ENCODE measurements at places on chromosomes 4 and X.

DNA sequence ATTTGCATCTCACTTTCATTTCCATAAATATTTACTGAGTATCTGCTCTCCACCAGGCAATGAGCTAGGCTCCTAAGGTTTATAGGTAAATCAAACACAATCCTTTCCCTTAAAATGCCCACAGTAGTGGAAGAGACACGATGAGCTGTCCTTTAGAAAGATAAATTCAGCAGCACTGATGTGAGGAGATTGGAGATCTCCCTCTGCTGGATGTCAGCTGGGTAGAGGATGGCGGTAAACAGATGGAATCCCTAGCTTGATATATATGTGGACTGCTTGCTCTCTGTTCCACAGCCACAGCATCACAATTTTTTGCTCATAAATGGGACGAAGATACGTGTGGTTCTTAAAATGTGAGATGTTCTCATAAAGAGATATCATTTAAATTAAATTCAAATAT is 216.4 kb upstream of the RASGEF1B start:
- no peak for DNase-seq

- no peak for DNase-seq
Measured at GRCh38 chr4:147530134-147530533, 49.2 kb downstream of the EDNRA start.

DNA sequence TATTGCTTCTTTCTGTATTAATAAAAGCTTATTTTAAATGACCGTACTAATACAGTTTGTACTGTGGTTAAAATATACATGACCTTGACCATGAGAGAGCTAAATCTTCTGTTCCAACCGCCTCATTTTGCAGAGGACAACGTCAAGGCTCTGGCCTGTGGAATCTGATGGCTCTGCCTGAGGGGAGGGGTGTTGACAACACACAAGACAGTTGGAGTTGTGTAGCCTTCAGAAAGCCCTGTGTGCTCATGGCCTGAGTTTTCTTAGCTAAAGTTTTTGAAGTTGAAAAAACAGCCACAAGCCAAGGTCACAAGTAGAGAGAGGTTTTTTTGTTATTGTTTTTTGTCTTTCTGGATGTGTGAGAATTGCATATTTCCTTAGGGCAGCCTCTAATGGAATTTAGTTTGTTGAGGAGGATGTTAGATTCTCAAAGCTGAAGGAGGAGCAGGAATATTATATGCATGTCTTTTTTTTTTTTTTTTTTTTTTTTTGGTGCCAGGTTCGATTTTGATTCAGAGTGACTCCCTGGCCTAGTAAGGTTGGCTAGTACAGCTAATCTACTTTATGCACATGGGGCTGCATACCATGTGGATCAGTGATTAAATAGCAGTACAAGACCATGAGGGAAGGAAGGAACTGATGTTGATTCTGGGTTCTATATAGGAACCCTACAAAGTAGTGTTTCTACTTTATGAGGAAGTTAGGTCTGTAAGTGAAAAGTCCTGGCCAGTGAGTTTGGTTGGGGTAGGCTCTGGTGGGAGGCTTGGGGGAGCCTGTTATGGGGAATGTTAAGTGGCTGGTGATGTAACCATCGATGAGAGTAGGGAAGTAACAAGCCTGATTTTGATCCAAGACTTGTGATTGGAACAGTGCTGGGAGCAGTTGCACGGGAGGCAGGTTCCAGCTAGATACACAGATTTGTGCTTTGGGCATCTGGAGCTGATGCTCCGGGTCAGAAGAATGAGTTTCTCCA is 20.3 kb downstream of the SMS start:
- DNase-seq = no peak

DNA sequence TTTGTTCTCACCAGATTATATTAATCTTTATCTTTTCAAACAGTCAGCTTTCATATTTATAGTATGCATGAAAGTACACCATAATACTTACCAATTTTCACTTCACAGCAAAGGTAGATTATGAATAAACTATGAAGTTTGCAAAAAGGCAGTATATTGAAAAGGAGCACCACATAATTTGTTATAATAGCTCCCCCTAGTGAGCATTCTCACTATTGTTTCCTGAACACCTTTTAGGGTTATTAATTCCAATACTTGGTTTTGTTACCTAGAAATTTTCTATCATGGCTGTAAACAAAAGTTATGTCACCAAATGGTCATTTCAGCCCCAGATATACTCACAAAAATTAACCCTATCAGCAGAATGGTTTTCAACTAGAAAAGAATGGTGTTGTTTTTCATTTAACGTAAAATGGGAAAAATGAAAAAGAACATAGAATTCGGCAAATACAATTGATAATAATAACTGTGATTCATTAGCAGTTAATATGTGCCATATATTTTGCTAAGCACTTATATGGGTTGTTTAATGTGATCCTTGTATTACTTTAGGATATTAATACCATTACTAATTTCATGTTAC is 30.2 kb upstream of the NKX6-1 start:
- no peak for DNase-seq

DNA sequence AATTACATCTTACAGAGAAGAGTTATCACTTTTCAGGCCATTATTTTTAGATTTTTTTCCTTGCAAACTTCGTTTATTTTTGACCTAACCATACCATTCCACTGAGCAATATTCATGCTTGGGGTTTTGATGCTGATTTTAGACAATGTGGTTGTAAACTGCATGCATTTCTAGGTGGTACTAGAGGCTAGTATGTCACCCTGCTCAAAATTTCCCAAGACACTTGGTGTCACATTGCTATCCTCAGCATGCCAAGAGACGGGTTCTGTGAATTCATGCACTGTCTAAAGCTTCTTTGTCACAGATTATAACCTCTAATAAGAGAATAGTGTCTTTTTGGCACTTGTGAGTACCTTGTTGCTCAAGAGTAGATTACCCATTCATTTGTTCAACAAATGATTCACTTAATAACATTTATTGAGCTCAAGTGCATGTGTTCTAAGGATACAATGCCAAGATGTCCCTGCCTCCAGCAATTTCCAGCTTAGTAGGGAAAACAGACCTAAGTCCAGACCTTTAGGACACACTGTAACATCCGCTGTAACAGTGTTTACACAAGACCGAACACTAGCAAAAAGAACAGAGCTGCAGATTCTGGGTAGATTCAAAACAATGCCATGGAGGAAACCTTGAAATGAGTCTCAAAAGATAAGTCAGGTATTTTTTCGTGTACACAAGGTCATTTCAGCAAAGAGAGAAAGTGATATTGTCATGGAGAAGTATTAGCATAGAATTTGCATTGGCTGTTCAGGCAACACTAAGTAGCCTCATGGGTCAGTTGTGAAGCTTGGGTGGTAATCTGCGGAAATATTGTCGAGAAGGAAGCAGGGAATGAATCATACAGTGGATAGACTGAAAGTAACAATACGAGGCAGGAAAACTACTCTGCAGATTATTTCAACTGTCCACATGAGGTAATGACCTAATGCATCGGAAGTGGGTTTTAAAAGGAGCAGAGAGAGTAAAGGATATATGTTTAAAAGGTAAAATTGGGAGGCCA is 515.1 kb upstream of the ZFP42 start:
- no peak for DNase-seq

DNA sequence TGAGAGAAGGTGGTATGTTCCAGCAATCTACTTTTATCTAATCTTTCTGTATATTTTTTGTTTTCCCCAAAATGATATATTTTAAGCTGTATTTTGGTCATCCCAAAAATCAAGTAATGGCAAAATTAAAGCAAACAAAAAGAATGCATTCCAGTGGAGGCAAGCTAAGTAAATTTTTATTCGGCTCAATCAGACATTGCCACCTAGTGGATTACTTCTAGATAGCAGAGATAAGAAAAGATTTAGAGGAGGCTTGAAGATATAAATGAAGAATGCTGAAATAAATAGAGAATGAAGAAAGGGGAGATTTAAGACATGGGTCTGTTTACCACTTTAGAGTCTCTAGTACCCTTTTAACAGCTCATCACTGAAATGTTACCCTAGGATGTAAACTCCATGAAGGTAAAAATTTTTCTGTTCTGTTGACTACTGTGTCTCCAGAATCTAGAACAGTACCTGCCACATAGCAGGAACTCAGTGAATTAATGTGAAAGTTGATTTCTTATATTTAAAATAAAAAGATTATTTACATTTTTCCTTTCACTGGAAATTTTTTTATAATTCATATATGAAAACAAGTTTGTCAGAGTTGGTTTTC is 110.9 kb upstream of the ANK2 start:
- DNase-seq = no peak

- no peak for DNase-seq
Measured at GRCh38 chr4:69713593-69713992, 46.8 kb downstream of the SULT1B1 start.

DNA sequence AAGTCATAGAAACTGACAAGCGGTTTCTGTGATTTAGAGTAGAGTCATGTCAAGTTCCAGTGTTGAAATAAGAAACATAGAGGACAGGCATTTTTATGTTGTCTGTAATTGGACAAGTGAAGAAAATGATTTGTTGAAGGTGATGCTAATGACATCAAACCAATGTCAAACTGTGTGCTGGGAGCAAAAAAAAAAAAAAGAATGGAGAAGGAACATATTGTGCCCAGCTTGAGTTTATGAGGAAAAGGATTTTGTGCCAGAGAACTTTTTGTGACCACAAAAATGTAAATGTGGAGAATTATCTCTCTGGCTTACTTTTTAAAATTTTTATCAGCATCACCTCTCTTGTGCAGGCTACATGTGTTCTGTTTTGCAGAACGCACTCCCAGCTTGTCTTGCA is 495.7 kb downstream of the RAPGEF2 start:
- no peak for DNase-seq

DNA sequence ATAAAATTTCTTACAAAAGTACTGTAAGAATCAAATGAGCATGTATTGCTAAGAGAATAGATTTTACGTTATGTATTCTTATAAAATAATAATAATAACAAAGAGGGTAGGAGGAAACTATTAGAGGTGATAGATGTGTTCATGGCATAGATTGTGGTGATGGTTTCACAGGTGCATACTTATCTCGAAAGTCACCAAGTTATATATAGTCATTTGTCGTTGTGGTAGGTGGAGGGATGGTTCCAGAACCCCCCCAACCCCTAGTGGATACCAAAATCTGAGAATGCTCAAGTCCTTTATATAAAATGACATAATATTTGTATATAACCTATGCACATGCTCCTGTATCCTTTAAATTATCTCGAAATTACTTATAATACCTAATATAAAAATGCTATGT is 36.7 kb upstream of the H2AZ1 start:
- DNase-seq = no peak

DNA sequence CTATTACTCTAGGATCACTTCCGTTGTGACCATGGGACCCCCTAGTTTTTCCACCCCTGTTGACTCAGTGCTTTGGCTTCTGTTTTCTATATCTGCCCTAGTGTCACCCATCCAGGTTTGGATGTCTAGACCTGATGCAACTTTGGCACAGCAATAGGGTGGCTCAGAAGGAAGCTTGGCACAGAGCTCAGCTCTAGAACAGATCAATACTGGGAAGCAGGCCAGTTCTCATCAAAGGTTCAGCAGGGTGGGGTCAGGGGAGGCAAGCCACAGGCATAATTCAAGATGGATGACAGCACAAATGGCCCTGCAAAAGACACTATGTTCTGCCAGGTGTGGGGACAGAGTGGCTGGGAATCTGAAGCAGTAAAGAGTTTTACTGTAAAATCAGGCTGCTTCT is 74.2 kb upstream of the EGFL6 start:
- no peak for DNase-seq

DNA sequence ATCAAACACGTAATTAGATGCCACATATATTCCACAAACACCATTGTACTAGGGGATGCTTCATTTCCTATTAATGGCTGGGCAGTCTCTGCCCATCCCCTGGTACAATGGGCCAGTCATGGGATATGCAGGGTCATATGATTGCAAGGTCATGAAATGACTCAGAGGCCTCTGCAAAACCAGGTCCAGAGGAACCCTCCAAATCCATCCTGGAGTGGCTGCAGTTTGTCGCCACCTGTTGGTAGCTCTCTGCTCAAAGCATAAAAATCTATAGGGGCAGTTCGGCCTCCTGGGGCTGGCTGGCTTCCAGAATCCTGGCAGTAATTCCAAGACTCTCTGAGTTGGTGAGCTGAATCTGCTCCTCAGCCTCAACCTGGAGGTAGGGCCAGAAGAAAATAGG is 22.9 kb upstream of the PUDP start:
- no peak for DNase-seq

- DNase-seq = no peak
Measured at GRCh38 chrX:99394456-99394855, 1015.6 kb downstream of the PCDH19 start.

DNA sequence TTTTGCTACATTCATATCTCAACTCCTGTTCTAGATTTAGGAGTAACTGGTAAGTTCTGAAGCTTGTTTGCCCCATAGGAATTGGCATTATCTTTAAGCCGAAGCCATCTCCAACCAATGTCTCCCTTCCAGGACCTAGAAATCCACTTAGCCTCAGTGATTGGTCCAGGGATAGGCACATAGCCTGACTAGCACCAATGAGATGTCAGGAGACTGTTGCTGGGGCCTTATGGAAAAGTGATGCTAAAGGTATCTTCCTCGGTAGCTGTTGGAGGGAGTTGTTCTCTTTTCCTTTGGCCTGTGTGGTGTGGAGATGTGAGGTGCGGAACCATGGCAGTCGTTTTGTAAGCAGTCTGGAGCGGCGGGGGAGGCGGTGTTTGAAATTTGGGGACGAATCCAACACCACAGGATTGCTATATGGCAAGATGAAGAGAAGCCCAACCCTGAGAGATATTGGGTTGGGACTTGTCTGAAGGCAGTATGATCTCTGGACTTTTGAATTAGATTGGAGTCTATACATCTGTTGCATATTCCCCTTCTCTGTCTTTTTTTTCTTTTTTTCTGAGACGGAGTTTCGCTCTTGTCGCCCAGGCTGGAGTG is 109.8 kb upstream of the ATP6AP2 start:
- no peak for DNase-seq

DNA sequence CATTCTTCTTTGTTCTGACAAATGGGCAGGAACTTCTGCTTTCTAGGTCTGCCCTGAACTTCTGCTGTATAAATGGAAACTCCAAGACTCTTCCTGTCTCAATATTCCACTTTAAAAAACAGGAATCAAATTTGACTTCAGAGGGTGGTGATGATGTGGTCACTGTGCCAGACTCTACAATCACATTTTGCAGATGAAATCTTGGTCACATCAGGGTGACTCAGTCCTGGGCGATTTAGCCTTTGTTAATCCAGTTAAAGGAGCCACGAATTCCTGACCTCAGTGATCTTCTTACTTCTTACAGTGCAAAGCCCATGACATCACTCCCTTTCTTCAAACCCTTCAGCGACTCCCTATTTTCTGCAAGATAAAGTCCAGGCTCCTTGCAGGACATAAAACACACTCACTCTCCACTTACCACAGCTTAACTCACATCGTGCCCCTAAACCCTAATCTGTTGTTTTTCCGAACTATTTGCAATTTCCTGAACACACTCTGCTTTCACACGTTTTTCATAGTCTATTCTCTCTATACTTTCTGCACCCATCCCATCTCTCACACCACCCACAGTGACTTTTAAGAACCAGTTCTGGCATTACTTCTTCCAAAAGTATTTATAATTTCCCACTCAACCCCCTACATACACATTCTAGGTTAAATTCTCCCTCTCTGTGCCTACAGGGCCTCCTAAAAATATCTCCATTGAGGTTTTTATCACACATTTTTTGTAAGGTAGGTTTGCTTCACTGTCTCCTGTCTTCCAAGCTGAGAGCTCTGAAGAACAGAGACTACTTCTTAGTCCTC is 11.1 kb downstream of the GASK1B start:
- no peak for DNase-seq

- no peak for DNase-seq
Measured at GRCh38 chr4:41134581-41134980, 79.8 kb downstream of the APBB2 start.

Measured in iPS DF 6.9 (cell line).